Breast epithelium (tissue), 4 donors: ENCODE measurements at places on chromosomes 12 and 14. TPM values are rescaled to one million over a fixed set of nuclear protein-coding genes. Genes with fewer than 3 reads are reported as not detected.

- no peaks in the 10 kb centered on the region for H3K4me1 ChIP-seq
- H3K27ac ChIP-seq: no peak overlapping the region
- DNase-seq: no peak
- no peak overlapping the region for H3K4me3 ChIP-seq
- no peaks in the 10 kb centered on the region for H3K27me3 ChIP-seq
Measured at GRCh38 chr14:54792288-54792687, 110.3 kb downstream of the GCH1 start.

DNA sequence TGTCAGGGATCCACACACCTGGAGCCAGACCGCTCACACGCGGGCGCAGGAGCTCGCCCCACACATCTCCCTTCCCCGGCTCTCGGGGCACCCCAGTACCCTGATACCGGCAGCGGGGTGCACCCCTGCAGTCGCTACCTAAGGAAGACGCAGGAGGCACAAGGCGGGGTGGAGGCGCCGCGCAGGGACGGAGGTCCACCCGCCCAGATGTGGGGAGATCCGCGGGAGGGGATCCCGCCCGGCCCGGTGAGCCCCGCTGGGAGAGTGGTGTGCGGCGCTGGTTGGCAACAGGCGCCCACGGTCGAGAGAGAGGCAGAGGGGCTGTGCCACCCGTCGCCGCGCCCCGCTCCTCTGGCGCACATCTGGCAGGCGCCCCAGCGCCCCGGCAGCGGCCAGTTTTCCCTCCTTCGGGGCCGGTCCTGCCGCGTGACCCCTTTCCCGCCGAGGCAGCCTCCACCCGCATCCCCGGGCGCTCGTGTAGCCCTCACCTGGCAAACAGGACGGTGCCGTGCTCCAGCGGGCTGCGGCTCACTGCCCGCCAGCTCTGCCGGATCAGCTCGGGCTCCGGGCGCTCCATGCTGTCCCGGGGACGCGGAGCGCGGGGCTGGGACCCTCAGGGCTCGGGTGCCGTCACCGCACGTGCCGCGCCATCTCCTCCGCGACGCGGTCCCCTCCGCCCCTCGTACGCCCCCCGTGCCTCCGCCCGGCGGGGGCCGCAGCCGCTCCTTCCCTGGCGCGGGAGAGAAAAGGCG is 469 bp downstream of the NGB start:
- H3K27ac ChIP-seq: no peak overlapping the region
- DNase-seq: no peak
- H3K36me3 ChIP-seq: no peaks in the 10 kb centered on the region
- peaks cover 3% of the 10 kb centered on the region for H3K27me3 ChIP-seq
- H3K4me3 ChIP-seq: no peak overlapping the region

Gene SAMD4A
- total RNA-seq: 36.2 TPM

- no peaks in the 10 kb centered on the region for H3K36me3 ChIP-seq
- H3K27me3 ChIP-seq: no peaks in the 10 kb centered on the region
- DNase-seq: no peak
- H3K27ac ChIP-seq: peak overlapping the region; percentile 79
Measured at GRCh38 chr14:59292921-59293534, 104.6 kb downstream of the DAAM1 start.

GRCh38 chr12:62575036-62575435 is 108.4 kb downstream of the MON2 start:
- H3K27ac ChIP-seq: no peak overlapping the region
- H3K27me3 ChIP-seq: no peaks in the 10 kb centered on the region
- no peaks in the 10 kb centered on the region for H3K4me1 ChIP-seq
- H3K36me3 ChIP-seq: peaks cover 5% of the 10 kb centered on the region
- H3K4me3 ChIP-seq: no peak overlapping the region

- no peaks in the 10 kb centered on the region for H3K4me1 ChIP-seq
- H3K27ac ChIP-seq: no peak overlapping the region
- H3K36me3 ChIP-seq: no peaks in the 10 kb centered on the region
- no peak for DNase-seq
- no peaks in the 10 kb centered on the region for H3K27me3 ChIP-seq
- no peak overlapping the region for H3K4me3 ChIP-seq
Measured at GRCh38 chr14:61492474-61492873, 171.1 kb downstream of the PRKCH start.

Gene DCN
- 1,702 TPM for total RNA-seq

GRCh38 chr12:112938751-112939150 is 477 bp downstream of the OAS3 start:
- DNase-seq: no peak
- peak overlapping the region; percentile 89 for H3K4me3 ChIP-seq
- no peaks in the 10 kb centered on the region for H3K27me3 ChIP-seq
- no peaks in the 10 kb centered on the region for H3K36me3 ChIP-seq
- peaks cover 8% of the 10 kb centered on the region for H3K4me1 ChIP-seq

DNA sequence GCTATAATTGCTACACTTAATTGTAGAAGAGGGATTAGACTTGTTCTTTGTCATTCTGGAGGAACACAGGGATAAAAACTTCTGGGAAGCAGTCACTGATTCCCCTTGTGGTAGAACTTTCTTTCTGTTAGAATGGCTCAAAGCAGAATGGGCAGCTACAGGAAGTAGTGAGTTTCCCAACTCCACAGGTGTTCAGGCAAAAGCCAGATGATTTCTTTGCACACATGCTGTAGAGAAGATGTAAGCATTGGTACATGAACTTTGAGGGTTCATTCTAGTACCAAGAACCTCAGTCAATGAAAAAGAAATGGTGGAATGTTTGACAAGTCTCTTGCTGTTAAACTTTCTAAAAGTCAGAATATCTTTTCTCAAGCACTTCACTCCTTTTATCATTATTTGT is 4.3 kb downstream of the NDUFA9 start:
- no peak for DNase-seq
- no peaks in the 10 kb centered on the region for H3K36me3 ChIP-seq
- H3K4me3 ChIP-seq: no peak overlapping the region
- no peaks in the 10 kb centered on the region for H3K27me3 ChIP-seq
- H3K4me1 ChIP-seq: peaks cover 15% of the 10 kb centered on the region
- H3K27ac ChIP-seq: no peak overlapping the region

Gene LDHB
- total RNA-seq: 1,093 TPM

Gene NTF3
- total RNA-seq: not detected

DNA sequence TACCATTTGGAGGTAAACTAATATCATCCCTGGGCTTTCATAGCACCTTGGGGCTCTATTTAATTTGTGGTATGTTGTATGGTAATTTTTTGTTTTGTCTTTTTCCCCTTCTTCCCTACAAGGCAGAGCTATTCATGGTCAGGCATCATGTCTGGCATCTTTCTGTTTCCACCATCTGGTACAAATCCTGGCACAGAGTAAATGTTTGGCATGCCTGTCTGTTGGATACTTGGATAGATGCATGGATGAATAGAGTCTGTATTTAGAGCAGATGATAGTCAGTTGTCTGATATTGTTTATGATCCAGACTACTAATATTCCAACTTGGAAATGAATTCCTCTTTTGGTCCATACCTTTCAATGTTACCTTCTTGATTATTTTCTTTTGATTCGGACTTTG is 139.8 kb downstream of the NEDD1 start:
- H3K4me1 ChIP-seq: no peaks in the 10 kb centered on the region
- no peak overlapping the region for H3K4me3 ChIP-seq
- no peak overlapping the region for H3K27ac ChIP-seq
- no peaks in the 10 kb centered on the region for H3K36me3 ChIP-seq
- H3K27me3 ChIP-seq: no peaks in the 10 kb centered on the region
- no peak for DNase-seq

DNA sequence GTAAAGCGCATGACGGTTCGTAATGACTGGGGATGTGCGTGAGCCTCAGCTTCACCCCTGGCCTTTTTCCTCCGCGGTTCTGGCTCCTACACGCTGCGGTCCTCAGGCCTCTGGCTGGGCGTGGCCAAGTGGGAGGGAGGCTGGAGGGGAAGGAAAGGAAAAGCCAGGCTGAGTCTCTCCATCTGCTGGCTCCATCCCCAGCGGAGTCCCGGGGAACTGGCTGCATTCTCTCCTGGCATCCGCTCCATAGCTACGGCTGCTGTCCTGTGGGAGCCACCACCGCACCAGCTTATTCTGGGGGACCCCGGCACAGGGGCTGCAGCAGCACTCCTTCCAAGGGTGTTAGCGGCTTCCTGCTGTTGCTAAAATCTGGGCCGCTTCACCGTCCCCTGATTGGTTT is 68.2 kb upstream of the SLC24A4 start:
- H3K4me3 ChIP-seq: peak overlapping the region; percentile 44
- no peaks in the 10 kb centered on the region for H3K36me3 ChIP-seq
- no peaks in the 10 kb centered on the region for H3K27me3 ChIP-seq
- DNase-seq: no peak

Gene POP5
- total RNA-seq: 42.4 TPM

Gene CCDC38
- 0.73 TPM for total RNA-seq

Gene HOXC13
- not detected for total RNA-seq

DNA sequence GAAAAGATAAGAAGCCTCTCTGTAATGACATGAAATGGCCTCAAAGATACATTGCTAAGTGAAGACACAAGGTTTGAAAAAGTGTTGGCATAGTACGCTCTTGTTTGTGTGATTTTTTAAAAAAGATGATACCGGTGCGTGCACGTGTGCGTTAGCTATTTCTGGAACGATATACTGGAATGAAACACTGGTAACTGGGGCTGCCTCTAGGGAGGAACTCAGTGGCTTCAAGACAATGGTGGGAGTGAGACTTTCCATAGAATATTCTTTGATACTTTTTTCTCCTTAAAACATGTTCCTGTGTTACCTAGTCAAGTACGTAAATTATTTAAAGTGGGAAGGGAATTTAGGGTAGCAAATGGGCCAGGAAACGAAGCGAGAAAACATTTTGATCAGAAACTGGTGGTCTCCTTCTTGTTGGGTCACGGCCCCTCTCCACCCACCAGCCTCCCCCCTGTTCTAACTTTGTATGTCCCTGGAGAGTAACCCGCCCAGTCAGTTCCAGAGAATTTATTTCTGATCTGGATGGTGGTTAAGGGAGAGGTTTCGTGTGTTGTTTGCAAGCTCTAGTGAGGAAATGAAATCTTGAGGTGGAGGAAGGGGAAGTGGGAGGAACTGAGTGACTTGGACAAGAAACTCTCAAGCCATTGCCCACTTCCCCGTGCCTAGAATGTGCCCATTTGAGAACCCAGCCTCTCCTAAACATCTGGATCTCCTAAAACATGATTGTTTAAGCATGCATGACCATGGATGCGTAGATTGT is 6.6 kb downstream of the FGF6 start:
- DNase-seq: no peak
- no peaks in the 10 kb centered on the region for H3K27me3 ChIP-seq

DNA sequence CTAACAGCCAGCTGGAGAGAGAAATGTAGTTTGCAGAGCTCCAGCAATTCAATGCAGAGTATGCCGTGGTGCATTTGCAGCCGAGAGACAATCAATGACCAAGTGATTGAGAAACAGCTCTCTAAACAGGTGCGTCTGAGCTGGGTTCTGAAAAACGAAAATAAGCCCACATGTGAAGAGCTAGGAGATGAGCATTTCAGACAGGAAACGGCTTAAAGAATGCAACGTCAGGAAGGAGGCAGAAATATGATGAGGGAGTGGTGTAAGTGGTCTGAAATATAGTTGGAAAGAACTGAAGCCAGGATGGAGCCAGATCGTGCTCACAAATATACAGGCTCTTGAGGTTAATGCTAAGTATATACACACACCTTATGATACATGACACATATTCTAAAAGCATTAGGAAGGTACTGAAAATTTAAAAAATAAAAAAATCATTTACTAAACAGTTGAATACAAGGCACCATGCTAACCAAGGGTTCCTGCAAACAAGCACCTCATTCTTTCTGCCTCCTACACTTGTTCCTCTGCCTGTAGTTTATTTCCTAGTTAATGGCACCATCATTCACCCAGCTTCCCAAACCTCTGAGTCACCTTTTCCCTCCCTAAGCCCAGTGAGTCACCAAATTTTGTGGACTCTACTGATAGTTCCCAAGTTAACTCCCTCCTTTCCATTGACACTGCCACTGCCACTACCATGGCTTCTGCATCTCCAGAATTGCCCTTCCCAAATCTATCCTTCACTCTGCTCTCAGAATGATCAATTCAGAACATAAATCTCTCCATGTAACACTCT is 2.3 kb upstream of the GARIN2 start:
- no peaks in the 10 kb centered on the region for H3K36me3 ChIP-seq
- no peaks in the 10 kb centered on the region for H3K4me1 ChIP-seq
- no peaks in the 10 kb centered on the region for H3K27me3 ChIP-seq
- no peak for DNase-seq
- H3K4me3 ChIP-seq: no peak overlapping the region

- no peaks in the 10 kb centered on the region for H3K36me3 ChIP-seq
- H3K27ac ChIP-seq: no peak overlapping the region
- no peak for DNase-seq
- H3K4me1 ChIP-seq: no peaks in the 10 kb centered on the region
Measured at GRCh38 chr14:92004062-92004461, 35.8 kb downstream of the TRIP11 start.

Gene SPTB
- 2.1 TPM for total RNA-seq

- no peaks in the 10 kb centered on the region for H3K4me1 ChIP-seq
- no peak overlapping the region for H3K4me3 ChIP-seq
- no peaks in the 10 kb centered on the region for H3K27me3 ChIP-seq
- H3K27ac ChIP-seq: no peak overlapping the region
- no peak for DNase-seq
Measured at GRCh38 chr12:82415402-82415801, 57.1 kb downstream of the METTL25 start.

- H3K36me3 ChIP-seq: no peaks in the 10 kb centered on the region
- no peak overlapping the region for H3K27ac ChIP-seq
- H3K4me3 ChIP-seq: no peak overlapping the region
- DNase-seq: no peak
- no peaks in the 10 kb centered on the region for H3K27me3 ChIP-seq
Measured at GRCh38 chr12:53729644-53730043, 2.4 kb upstream of the CALCOCO1 start.

DNA sequence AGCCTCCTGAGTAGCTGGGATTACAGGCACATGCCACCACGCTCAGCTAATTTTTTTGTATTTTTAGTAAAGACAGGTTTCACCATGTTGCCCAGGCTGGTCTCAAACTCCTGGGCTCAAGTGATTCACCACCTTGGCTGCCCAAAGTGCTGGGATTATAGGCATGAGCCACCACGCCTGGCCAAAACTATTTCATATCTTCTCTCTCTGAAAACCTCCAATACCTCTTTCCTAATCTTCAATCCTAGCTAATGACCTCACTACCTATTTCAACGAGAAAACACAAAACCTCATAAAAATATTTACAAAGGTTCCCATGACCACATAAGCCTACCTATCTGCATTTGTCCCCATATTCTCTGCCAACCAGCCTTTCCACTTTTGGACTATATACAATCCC is 32.3 kb upstream of the ANKS1B start:
- no peaks in the 10 kb centered on the region for H3K4me1 ChIP-seq
- H3K4me3 ChIP-seq: no peak overlapping the region

- no peaks in the 10 kb centered on the region for H3K36me3 ChIP-seq
- no peaks in the 10 kb centered on the region for H3K4me1 ChIP-seq
- no peaks in the 10 kb centered on the region for H3K27me3 ChIP-seq
- H3K27ac ChIP-seq: no peak overlapping the region
- no peak for DNase-seq
Measured at GRCh38 chr12:56699020-56699661, 11.1 kb upstream of the PTGES3 start.

Gene HOXC5
- 0.73 TPM for total RNA-seq
